Immature natural killer cell (primary cell): ENCODE measurements at places on chromosomes 16 and 17. TPM values are rescaled to one million over a fixed set of nuclear protein-coding genes. Genes with fewer than 3 reads are reported as not detected.

DNA sequence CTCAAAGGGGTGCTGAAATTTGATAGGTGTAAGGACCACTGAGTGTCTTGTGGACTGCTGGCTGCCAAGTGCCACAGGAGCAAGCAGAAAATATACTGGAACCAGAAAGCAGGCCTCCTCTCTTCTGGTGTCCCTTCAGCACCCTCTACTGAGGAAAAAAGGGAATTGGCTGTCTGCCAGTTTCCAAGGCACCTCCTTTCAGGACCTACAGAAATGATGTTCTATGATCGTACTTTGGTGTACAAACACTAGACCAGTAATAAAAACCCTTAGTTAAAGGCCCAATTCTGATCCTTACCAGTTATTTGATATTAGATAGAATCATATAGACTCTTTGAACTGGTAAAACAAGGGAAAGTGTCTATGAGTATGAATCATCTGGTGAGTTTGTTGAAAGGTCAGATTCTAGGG, 35.8 kb upstream of the BCAS3 start:
- H3K27ac ChIP-seq, result no peak overlapping the region
- DNase-seq, result peak; percentile 44
- H3K4me1 ChIP-seq, result peaks cover 22% of the 10 kb centered on the region
- H3K27me3 ChIP-seq, result no peaks in the 10 kb centered on the region

GRCh38 chr16:5508371-5508770, 410.8 kb upstream of the EEF2KMT start:
- no peak overlapping the region for H3K27ac ChIP-seq
- no peaks in the 10 kb centered on the region for H3K36me3 ChIP-seq
- H3K4me1 ChIP-seq, result no peaks in the 10 kb centered on the region
- H3K4me3 ChIP-seq, result no peak overlapping the region
- H3K27me3 ChIP-seq, result no peaks in the 10 kb centered on the region

Gene TAC4
- not detected for polyA plus RNA-seq

GRCh38 chr17:68600931-68601564, at the start of gene FAM20A:
Gene FAM20A (minus strand): TSS chr17:68601367. CDS start chr17:68600666, 701 bp downstream.
- H3K36me3 ChIP-seq, result peaks cover 3% of the 10 kb centered on the region
- no peak for DNase-seq
- peak within 1 kb of the TSS; percentile 36 for H3K4me3 ChIP-seq

DNA sequence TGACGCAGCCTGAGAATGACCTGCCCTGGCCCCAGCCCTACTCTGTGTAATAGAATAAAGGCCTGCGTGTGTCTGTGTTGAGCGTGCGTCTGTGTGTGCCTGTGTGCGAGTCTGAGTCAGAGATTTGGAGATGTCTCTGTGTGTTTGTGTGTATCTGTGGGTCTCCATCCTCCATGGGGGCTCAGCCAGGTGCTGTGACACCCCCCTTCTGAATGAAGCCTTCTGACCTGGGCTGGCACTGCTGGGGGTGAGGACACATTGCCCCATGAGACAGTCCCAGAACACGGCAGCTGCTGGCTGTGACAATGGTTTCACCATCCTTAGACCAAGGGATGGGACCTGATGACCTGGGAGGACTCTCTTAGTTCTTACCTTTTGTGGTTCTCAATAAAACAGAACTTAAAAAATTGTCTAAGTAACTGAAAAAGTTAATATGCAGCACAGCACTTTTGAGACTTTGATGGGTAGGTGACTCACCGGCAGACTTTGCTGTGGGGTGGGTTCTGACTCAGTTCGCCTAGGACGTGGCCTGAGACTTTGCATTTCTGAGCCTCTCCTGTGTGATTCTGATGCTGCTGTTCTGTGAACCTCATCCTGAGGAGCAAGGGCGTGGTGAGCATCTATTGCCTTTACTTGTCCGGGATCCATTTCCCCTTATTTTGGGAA, 5.7 kb downstream of the LAT start:
- H3K4me3 ChIP-seq, result no peak overlapping the region
- peak overlapping the region; percentile 65 for H3K27ac ChIP-seq
- peaks cover 5% of the 10 kb centered on the region for H3K27me3 ChIP-seq
- H3K36me3 ChIP-seq, result peaks cover 7% of the 10 kb centered on the region
- peaks cover 43% of the 10 kb centered on the region for H3K4me1 ChIP-seq
- no peak for DNase-seq

Gene CIBAR2
- not detected for polyA plus RNA-seq

DNA sequence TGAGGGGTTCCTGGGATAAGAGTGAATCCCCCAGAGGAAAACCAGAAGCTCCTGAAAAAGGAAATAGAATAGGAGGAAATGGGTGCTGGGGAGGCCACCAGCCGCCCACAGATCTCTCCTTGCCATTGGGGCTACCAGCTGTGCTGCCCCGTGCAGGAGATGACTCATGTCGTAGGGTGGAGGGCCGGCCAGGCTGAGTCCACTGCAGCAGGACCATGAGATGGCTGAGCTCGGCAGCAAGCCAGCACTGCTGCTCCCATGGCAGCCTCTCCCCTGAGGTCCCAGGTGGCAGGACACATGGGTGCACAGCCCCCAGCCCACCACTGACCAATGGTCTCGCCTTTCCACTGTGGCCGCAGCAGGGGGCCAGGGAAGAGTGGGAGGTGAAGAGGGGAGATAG, 95.5 kb downstream of the GNAO1 start:
- peaks cover 3% of the 10 kb centered on the region for H3K27me3 ChIP-seq
- no peak overlapping the region for H3K27ac ChIP-seq
- H3K4me1 ChIP-seq, result no peaks in the 10 kb centered on the region
- no peak overlapping the region for H3K4me3 ChIP-seq

Gene HP
- polyA plus RNA-seq, result not detected

DNA sequence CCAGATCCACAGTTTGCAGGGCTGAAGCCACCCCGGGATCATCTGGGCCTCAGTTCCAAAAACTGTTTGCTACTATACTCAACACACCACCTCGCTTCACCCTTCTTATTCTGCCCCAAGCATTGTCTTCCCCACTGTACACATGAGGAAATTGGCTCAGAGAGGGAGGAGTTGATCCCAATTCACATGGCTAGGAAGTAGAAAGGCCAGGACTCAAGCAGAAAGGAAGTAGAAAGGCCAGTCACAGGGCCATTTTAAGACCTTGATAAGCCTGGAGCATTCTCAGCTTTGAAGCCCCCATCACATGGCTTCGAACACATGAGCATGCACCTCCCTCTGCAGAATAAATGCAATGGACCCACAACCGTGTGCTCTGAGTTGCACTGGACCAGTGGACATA, 7.7 kb upstream of the PRSS22 start:
- no peak overlapping the region for H3K4me3 ChIP-seq
- H3K4me1 ChIP-seq, result peaks cover 16% of the 10 kb centered on the region
- peaks cover 14% of the 10 kb centered on the region for H3K27me3 ChIP-seq
- no peak overlapping the region for H3K27ac ChIP-seq

Gene ABCA9
- not detected for polyA plus RNA-seq

GRCh38 chr16:14392960-14393359, 237.1 kb downstream of the PARN start:
- H3K27ac ChIP-seq, result no peak overlapping the region
- H3K27me3 ChIP-seq, result peaks cover 1% of the 10 kb centered on the region
- no peak overlapping the region for H3K4me3 ChIP-seq
- H3K36me3 ChIP-seq, result no peaks in the 10 kb centered on the region
- no peaks in the 10 kb centered on the region for H3K4me1 ChIP-seq

Gene TP53TG3
- not detected for polyA plus RNA-seq

Gene COG4
- 54.6 TPM for polyA plus RNA-seq

DNA sequence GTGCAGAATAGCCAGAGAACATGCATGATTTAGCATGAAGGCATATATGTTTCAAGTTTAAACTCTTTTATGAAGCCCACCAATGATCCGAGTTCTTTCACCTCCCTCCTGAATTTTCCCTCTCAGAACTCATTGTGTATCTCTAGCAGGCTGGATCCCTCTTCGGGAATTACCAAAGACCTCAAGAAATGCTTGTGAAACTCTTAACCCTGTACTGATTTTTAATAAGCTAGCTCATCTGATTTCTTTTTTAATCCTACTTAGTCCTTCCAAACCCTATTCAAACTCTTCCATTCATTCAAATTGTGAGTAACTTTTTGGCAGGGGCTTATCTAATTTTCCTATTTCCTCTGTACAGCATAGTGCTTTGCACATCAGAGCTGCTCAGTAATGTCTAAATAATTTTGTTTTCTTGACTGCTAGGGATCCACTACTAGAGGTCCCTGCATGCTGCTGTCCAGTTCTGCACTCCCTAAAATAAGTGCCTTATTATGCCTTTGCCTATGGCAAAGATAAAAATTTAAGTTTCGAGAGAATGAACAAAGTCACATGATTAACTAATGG, 723.8 kb downstream of the CDH11 start:
- no peaks in the 10 kb centered on the region for H3K4me1 ChIP-seq
- H3K27ac ChIP-seq, result no peak overlapping the region
- H3K4me3 ChIP-seq, result no peak overlapping the region
- no peaks in the 10 kb centered on the region for H3K36me3 ChIP-seq
- H3K27me3 ChIP-seq, result no peaks in the 10 kb centered on the region

- H3K4me3 ChIP-seq, result no peak overlapping the region
- DNase-seq, result no peak
- no peak overlapping the region for H3K27ac ChIP-seq
- peaks cover 1% of the 10 kb centered on the region for H3K27me3 ChIP-seq
- H3K36me3 ChIP-seq, result no peaks in the 10 kb centered on the region
- H3K4me1 ChIP-seq, result no peaks in the 10 kb centered on the region
These were observed 20.5 kb downstream of the AKAP1 start for GRCh38 chr17:57105591-57105990.

Gene C1QTNF8
- polyA plus RNA-seq, result not detected

- H3K27ac ChIP-seq, result peak overlapping the region; percentile 85
- peaks cover 5% of the 10 kb centered on the region for H3K36me3 ChIP-seq
- peak; percentile 16 for DNase-seq
- no peak overlapping the region for H3K4me3 ChIP-seq
These were observed 5.7 kb downstream of the SNX11 start for GRCh38 chr17:48113201-48113676.

Gene SUMO2
- polyA plus RNA-seq, result 427 TPM

GRCh38 chr16:5621826-5622225, 524.2 kb upstream of the EEF2KMT start:
- no peaks in the 10 kb centered on the region for H3K4me1 ChIP-seq
- no peak overlapping the region for H3K27ac ChIP-seq

Gene EXOSC6
- polyA plus RNA-seq, result 3.9 TPM

Gene C16orf86
- 4.2 TPM for polyA plus RNA-seq

Gene CCDC144A
- polyA plus RNA-seq, result 0.12 TPM

GRCh38 chr17:20189302-20189701, 180.1 kb downstream of the SPECC1 start:
- H3K27me3 ChIP-seq, result no peaks in the 10 kb centered on the region
- no peaks in the 10 kb centered on the region for H3K36me3 ChIP-seq
- no peak for DNase-seq
- peaks cover 6% of the 10 kb centered on the region for H3K4me1 ChIP-seq
- no peak overlapping the region for H3K27ac ChIP-seq

DNA sequence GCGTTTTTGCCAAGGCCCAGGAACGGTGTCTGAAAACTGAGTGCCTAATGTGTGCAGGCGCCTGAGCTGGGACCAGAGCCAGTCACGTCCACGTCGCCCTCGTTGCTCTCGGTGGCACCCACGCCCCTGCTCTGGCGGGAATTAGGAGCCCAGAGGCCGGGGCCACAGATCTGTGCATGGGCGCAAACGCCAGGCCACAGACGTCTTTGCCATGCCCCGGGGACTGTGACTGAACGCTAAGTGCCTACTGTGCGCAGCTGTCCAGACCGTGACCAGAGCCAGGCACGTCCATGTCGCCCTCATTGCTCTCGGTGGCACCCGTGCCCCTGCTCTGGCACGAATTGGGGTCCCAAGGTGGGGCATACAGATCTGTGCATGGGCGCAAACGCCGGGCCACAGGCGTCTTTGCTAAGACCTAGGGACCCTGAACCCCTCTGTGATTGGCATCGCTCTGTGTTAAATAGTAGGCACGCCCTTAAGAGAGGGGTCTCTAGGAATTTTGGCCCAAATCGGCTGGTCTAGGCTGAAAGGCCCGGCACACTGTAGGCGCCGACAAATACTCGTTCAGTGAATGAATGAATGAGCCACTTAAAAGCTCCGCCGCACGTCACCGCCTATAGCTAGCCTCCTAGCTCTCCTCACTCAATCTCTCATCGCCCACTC, 827 bp upstream of the UBALD1 start:
- no peak for DNase-seq
- no peaks in the 10 kb centered on the region for H3K36me3 ChIP-seq
- peak overlapping the region; percentile 96 for H3K27ac ChIP-seq
- H3K4me3 ChIP-seq, result peak overlapping the region; percentile 90

- H3K36me3 ChIP-seq, result no peaks in the 10 kb centered on the region
- H3K4me3 ChIP-seq, result no peak overlapping the region
- no peak overlapping the region for H3K27ac ChIP-seq
- H3K27me3 ChIP-seq, result peaks cover 2% of the 10 kb centered on the region
These were observed 1.1 kb upstream of the TRPV3 start for GRCh38 chr17:3558603-3559269.

Gene UTS2R
- polyA plus RNA-seq, result not detected

GRCh38 chr17:65278050-65278819, 141.1 kb downstream of the RGS9 start:
- no peaks in the 10 kb centered on the region for H3K36me3 ChIP-seq
- no peak overlapping the region for H3K27ac ChIP-seq
- H3K4me3 ChIP-seq, result no peak overlapping the region

DNA sequence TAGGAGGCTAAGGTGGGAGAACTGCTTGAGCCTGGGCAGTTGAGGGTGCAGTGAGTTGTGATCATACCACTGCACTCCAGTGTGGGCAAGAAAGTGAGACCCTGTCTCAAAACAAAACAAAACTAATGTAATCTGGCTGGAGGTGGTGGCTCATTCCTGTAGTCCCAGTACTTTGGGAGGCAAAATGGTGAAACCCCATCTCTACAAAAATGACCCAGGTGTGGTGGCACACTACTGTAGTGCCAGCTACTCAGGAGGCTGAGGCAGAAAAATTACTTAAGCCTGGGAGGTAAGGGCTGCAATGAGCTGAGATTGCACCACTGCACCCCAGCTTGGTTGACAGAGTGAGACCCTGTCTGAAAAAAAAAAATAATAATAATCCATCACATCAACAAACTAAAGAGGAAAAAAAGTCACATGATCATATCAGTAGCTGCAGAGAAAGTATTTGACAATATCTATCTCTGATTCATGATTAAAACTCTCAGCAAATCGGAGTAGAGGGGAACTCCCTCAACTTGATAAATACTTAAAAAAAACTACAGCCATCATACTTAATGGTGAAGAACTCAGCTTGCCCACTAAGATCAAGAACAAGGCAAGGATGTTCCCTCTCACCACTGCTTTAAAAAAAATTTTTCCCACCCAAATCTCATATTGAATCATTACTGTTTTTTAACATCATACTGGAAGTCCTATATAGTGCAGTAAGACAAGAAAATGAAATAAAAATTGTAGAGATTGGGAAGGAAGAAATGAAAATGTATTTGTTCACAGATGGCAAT, 31.0 kb downstream of the DHRS7B start:
- no peak overlapping the region for H3K4me3 ChIP-seq
- no peak overlapping the region for H3K27ac ChIP-seq
- H3K36me3 ChIP-seq, result peaks cover 4% of the 10 kb centered on the region
- H3K27me3 ChIP-seq, result no peaks in the 10 kb centered on the region

GRCh38 chr16:56910112-56910511, 21.8 kb upstream of the HERPUD1 start:
- DNase-seq, result no peak
- H3K4me1 ChIP-seq, result no peaks in the 10 kb centered on the region
- H3K4me3 ChIP-seq, result no peak overlapping the region
- H3K27ac ChIP-seq, result no peak overlapping the region
- no peaks in the 10 kb centered on the region for H3K36me3 ChIP-seq
- peaks cover 8% of the 10 kb centered on the region for H3K27me3 ChIP-seq

Gene ST6GALNAC1
- polyA plus RNA-seq, result not detected

Gene TPSG1
- not detected for polyA plus RNA-seq
